ENCODE measurements at places on chromosomes 6 and 20.

- DNase-seq, result no peak
Observed at GRCh38 chr20:58225452-58226200, 2.8 kb downstream of the ANKRD60 start.

DNA sequence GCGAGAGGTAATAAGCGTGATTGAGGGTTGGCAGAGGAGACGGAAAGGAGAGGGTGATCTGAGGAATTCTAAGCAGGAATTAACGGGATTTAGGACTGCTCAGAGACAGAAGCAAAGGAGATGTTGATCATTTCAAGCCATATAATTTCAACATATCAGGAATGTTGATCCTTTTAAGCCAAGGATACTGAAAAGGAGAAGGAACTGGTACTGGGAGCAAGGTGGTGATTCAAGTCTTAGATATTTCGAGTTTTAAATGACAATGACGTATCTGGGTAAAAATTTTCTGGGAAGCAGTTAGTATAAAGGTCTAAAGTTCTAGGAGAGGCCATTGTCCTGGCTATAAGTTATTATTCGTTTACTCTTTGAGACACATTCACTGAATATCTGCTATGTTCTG, 91.3 kb upstream of the OGFRL1 start:
- DNase-seq, result no peak

DNA sequence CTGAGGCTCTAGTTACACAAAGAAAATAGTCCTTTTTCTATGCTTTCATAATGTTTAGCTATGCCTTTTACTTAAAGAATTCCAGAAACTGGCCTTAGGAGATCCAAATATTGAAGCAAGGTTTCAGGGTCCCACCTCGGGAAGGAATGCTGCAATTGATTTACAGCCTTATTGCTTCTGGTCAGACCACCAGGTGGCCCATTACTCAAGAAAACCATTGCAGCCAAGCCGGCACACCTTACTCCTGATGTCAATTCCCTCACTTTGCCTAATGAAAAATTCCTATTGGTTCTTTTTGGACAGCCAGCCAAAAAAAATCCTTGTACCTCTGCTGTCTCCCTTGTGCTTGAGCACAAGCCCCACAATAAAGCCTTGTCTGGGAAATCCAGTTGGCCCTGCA, 173.9 kb downstream of the LMBRD1 start:
- no peak for DNase-seq

GRCh38 chr6:106112433-106112832, 26.3 kb downstream of the PRDM1 start:
- no peak for DNase-seq

DNA sequence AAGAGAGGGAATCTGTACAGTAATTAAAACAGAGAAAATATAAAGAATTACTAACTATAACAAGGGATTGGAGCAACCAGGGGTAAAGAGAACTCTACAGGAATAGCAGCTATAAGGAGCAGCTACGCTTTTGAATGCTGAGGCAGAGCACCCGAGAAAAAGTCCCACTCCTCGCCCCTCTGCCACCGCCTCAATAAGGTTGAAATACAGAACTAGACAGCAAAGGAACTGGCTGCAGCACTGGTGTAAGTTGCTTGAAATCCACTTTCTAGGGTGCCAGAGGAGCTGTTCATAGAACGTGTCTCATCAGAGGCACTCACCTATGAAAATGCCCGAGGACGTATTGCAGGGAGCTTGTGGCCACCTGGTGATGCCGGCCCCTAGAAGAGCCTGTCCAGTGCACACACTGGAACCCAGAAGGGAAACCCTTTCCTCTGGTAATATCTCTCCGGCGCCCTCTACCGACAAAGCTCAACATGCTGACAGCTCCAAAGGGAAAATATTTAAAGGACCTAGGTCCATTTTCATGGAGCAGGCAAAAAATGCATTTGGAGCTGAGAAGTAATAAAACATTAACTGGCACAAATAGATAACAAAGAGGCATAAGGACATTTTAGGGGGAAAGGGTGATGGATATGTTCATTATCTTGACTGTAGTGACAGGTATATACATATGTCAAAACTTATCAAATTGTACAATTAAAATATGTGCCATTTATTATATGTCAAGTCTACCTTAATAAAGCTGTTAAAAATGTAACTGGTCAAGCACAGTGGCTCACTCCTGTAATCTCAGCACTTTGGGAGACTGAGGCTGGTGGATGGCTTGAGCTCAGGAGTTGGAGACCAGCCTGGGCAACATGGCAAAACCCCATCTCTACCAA, 137.4 kb upstream of the HDAC2 start:
- DNase-seq, result peak; percentile 73

- no peak for DNase-seq
Observed at GRCh38 chr6:2760882-2761842, 4.0 kb upstream of the WRNIP1 start.

- no peak for DNase-seq
Observed at GRCh38 chr20:45206725-45207124, at the start of gene SEMG1. Gene SEMG1 (plus strand): TSS chr20:45207033. CDS start chr20:45207054, 21 bp downstream.

DNA sequence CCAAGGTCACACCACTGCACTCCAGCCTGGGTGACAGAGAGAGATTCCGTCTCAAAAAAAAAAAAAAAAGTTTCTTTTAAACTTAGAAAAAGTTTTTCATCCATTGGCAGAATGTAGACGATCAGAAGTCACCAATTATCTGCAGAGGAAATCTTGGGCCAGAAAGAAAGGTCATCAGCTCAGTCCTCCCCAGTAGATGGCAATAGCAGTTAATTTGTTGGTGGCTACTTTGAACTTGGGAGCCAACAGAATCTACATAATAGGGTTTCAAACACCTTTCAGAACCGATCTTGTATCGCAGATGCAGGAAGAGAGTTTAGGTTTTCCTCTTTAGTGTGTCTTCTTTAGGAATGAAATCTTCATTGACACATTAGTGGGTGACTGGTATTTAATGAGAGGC, 41.7 kb downstream of the LBP start:
- DNase-seq, result no peak

DNA sequence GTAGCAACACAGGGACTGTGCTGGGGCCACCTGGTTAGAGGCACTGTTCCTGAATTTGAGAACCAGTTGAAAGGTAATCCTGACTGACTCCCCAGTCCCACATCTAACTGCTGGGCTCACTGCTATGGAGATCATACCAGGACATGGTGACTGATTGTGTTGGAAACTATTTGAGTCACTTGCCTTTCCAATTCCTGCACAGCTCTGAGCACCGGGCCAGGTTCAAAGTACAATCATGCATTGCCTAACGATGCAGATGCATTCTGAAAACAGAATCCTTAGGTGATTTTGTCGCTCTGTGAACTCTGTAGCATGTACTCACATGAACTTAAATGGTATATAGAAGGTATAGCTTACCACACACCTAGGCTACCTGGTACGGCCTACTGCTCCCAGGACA, 215.3 kb downstream of the BMP7 start:
- DNase-seq, result no peak

DNA sequence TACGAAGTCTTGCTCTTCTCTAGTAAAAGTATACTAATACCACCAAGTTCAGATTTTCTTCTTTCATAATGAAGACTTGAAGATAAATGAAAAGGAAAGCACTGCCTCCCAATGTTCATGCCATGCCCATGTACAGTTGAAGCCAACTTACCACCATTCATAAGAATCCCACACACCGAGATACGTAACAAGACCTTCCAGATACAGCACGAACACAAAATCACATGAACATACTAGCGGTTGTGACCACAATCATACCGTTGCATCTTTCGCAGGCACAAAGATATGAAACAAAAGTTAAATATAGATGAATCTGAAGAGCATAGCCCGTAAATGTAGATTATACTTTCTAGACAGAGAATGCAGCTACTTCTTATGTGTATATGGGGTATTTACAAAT, 412.5 kb downstream of the CBLN4 start:
- DNase-seq, result no peak

All from amniotic stem cell (primary cell).